IMR-90 (cell line): ENCODE measurements at places on chromosomes 3 and 15. TPM values are rescaled to one million over a fixed set of nuclear protein-coding genes. Genes with fewer than 3 reads are reported as not detected.

DNA sequence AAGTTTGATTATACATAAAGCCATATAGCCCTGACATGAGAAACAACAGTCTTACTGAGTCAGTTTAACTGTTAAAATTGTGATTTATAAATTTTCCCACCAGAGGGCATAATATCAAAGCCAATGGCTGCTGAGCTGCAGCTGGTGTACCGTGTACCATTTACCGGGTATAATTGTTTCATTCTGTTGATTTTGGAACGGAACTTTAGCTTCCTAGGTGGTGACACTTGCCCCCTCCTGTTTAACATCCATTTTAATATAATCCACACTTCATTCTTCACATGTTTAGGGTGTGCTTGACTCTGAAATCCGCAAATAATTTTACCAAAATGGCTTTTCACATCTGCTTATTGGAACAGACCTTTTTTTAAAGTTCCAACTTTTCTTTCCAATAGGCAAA is 72.8 kb downstream of the SLC9A9 start:
- H3K36me3 ChIP-seq, result no peaks in the 10 kb centered on the region
- H3K4me3 ChIP-seq, result no peak overlapping the region
- DNase-seq, result peak; percentile 13
- H3K27ac ChIP-seq, result no peak overlapping the region
- no peaks in the 10 kb centered on the region; the same call in 1 of the 2 replicates for H3K4me1 ChIP-seq

- H3K4me1 ChIP-seq, result no peaks in the 10 kb centered on the region
- no peak overlapping the region for H3K27ac ChIP-seq
- H3K36me3 ChIP-seq, result no peaks in the 10 kb centered on the region
- peak; percentile 19 for DNase-seq
Observed at GRCh38 chr3:3189102-3189727, 9.7 kb upstream of the CRBN start.

DNA sequence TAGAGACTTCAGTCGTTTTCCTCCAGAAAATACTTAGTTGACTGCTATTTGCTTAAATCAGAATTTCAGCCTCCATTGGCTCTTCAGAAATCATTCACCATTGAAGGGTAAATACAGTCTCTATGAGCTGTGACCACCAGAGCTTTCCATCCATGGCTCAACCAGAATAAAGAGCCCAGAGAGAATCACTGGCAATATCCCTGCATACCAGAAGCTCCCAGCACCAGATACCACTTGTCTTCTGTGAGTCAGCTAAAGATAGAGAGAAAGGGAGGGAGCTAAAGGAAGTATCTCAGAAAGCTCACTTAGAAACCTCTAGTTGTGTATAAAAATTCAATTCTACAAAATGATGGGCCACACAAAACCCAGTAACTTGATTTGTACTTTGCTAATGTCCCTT is 115.2 kb upstream of the TMCO5A start:
- no peak overlapping the region for H3K4me3 ChIP-seq
- no peaks in the 10 kb centered on the region for H3K36me3 ChIP-seq
- no peak overlapping the region for H3K27ac ChIP-seq
- H3K4me1 ChIP-seq, result peaks cover 2% of the 10 kb centered on the region

- H3K27ac ChIP-seq, result no peak overlapping the region
- no peaks in the 10 kb centered on the region for H3K27me3 ChIP-seq
- DNase-seq, result peak; percentile 73
Observed at GRCh38 chr3:126959921-126960603, 22.9 kb upstream of the PLXNA1 start.

- peaks cover 7% of the 10 kb centered on the region; the same call in 1 of the 2 replicates for H3K4me1 ChIP-seq
- no peaks in the 10 kb centered on the region for H3K36me3 ChIP-seq
- H3K27me3 ChIP-seq, result no peaks in the 10 kb centered on the region
- no peak overlapping the region for H3K4me3 ChIP-seq
- no peak overlapping the region for H3K27ac ChIP-seq
Observed at GRCh38 chr15:63403254-63403945, 21.8 kb upstream of the CA12 start.

DNA sequence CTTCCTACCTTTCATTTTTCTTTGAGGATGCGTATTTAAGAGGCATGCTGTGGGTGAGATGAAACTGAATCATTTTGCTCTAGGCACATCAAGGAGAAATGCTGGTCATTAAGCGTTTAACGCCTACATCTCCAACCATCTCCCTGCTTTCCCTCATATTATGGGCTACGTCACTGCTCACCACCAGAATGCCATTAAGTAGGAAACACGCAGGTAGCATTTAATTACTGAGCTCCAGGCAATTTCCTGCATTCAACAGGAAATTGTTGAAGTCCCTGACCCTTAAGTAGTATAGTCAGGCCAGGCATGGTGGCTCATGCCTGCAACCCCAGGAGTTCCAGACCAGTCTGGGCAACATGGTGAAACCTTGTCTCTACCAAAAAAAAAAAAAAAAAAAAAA is 66.1 kb downstream of the CHSY1 start:
- H3K4me3 ChIP-seq, result no peak overlapping the region
- peaks cover 30% of the 10 kb centered on the region for H3K4me1 ChIP-seq
- DNase-seq, result no peak
- H3K27ac ChIP-seq, result peak overlapping the region; percentile 25; the same call in 1 of the 2 replicates

- H3K27ac ChIP-seq, result no peak overlapping the region
- H3K4me3 ChIP-seq, result no peak overlapping the region
- no peak for DNase-seq
- peaks cover 25% of the 10 kb centered on the region for H3K36me3 ChIP-seq
Observed at GRCh38 chr3:113222451-113223086, 11.2 kb downstream of the BOC start.

DNA sequence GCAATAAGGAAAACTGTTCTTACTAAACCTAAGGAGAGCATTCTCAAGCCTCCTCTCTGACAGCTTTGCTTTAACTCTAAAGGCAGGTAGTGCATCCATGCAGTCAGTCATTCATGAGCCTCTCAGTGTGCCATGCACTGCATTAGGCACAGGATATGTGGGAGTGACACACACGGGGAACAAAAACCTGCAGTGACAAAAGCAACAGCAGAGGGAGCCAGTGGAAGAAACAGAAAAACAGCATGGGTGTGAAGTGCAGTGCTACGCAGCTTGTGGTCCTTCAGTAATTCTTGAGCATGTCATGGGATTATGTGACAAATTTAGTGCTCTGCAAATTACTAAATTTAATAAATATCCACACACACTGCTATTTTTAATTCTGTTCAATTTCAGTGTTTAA is 230.7 kb downstream of the BBX start:
- H3K27ac ChIP-seq, result no peak overlapping the region
- peak; percentile 30 for DNase-seq
- no peak overlapping the region for H3K4me3 ChIP-seq

GRCh38 chr15:92682741-92683510 is 27.4 kb upstream of the FAM174B start:
- no peak for DNase-seq
- no peak overlapping the region for H3K4me3 ChIP-seq
- peaks cover 1% of the 10 kb centered on the region; the same call in 1 of the 2 replicates for H3K4me1 ChIP-seq
- H3K27ac ChIP-seq, result no peak overlapping the region
- H3K36me3 ChIP-seq, result no peaks in the 10 kb centered on the region
- peaks cover 3% of the 10 kb centered on the region; the same call in 1 of the 2 replicates for H3K27me3 ChIP-seq

ACTL6A gene
- total RNA-seq, result 70.1 and 115 TPM in 2 replicates

CKMT1B gene
- not detected in 2 replicates for total RNA-seq

PTX3 gene
- total RNA-seq, result 96.7 and 97.9 TPM in 2 replicates
